ENCODE measurements at places on chromosomes 12 and 14. TPM values are rescaled to one million over a fixed set of nuclear protein-coding genes. Genes with fewer than 3 reads are reported as not detected.

ENDOU gene
- 0.49 TPM for total RNA-seq

GRIP1 gene
- not detected for total RNA-seq

HOXC4 gene
- total RNA-seq = not detected

RPS6KL1 gene
- total RNA-seq = 17.6 TPM

SLC5A8 gene
- total RNA-seq = not detected

PRH2 gene
- total RNA-seq = not detected

GPR135 gene
- total RNA-seq = 20.3 TPM

LRP1-AS gene
- total RNA-seq = not detected

MGST1 gene
- 51.1 TPM for total RNA-seq

GRCh38 chr12:67709367-67709954, 60.9 kb downstream of the DYRK2 start:
- no peak for DNase-seq

- DNase-seq = no peak
Measured at GRCh38 chr12:7642287-7642686, 23.4 kb downstream of the APOBEC1 start.

GRCh38 chr12:131458931-131459772, 251.7 kb upstream of the SFSWAP start:
- DNase-seq = no peak

DNA sequence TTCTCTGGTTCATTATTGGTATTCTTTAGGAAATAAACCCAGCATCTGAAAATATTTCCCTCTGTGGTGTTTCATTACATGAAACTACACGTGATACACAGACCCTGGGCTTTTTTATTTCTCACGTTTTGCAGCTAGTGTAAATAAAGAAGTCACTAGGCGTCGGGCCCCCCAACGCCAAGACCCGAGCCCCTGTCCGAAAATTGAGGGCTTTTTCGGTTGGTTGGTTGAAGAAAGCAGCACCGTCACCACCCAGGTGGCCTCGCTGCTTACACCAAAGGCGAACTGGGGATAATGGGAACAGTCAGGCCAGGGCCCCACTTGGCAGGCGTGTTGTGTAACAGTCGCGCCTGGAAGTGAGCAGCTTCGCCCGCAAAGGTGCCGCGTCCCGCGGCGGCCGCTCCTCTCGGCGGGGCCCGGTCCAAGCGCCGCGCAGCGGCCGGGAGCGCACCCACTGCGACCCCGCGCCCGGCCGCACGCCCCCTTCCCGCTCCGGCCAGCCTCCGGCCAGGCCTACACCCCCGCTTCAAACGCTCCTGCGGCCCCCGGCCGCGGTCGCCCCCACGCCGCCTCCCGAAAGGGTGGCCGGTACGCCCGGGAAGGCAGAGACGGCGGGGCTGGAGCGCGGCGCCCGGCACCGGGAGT, 1.2 kb downstream of the DUSP16 start:
- DNase-seq = peak; percentile 16

DNA sequence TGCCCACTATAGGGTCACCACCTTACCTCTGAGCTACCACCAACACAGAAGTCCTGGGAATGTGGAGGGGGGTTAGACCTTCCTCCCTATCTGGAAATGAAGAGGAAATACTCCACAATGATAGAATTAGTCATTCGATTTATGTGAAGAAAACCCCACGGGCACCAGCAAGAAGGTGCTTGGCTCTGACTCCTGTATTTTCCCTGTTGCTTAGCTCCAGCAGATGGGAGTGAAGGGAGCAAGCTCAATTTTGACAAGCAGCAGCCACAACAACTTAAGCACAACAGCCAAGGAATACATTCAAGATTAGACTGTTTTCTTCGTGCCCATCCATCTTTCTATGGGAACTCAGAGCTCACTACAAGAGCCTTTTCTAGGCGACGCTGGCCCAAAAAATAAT, 191.7 kb downstream of the SPTSSA start:
- no peak for DNase-seq

GRCh38 chr14:69573831-69574262, 824 bp downstream of the CCDC177 start:
- no peak for DNase-seq

- no peak for DNase-seq
Measured at GRCh38 chr14:62189698-62190097, 427.5 kb downstream of the SNAPC1 start.

DNA sequence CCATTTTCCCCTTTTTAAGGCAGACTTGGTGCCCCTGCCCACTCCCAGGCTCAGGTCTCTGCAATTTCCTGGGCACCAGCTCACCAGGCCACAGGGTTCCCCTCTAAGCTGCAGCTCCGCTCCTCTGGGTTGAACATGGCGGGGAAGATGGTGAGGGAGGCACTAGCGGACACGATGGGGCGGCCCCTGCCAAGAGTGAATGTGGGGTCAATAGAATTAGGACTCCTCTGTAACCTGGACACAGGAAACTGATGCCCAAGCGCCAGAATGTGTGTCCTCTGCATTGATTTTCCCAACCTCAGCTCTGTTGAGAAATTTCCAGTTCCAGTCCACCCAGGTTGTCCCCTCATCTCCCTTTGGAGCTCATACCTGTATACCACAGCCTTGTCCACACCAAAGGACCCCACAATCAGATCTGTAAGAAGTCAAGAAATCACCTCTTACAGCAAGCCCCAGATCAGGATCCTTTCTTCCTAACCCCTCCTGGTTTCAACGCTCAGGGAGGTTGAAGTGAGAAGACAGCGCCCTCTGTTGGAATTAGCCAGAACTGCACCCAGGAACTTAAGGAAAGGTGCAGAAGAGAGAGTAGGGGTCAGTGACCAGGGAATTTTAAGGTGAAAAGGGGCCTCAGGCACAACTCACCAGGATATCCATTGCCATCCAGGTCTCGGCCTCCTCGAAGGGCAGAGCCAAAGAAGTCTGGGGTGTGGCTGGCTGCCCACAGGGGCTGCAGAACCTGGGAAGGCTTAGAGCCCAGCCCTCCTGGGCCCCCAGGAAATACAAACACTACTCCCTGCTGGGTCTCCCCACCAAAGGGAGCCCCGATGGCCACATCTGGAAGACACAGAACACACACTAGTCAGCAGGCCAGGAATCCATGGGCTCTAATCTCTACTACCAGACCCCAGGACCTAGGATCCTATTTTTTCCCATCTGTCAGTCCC, 14.7 kb downstream of the ITGA5 start:
- no peak for DNase-seq

- no peak for DNase-seq
Measured at GRCh38 chr14:54423991-54424390, 17.2 kb downstream of the CNIH1 start.

DNA sequence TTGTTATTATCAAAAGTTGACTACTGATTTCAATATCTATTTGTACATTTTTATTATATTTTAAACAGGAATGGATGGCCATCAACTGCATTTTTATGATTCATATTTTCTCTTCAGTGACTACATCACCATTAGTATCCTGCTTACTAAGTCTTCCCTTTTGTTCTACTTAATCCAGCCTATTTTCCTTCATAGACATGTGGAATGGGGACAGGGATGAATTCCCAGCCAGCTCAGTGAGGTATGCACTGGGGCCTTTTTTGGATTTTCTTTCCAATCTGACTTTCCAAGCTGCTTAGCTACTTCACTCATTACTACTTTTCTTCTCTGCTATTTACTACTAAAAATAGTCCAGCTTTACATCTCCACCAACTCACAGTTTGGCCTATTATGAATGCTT, 38.4 kb downstream of the AKAP6 start:
- no peak for DNase-seq

DNA sequence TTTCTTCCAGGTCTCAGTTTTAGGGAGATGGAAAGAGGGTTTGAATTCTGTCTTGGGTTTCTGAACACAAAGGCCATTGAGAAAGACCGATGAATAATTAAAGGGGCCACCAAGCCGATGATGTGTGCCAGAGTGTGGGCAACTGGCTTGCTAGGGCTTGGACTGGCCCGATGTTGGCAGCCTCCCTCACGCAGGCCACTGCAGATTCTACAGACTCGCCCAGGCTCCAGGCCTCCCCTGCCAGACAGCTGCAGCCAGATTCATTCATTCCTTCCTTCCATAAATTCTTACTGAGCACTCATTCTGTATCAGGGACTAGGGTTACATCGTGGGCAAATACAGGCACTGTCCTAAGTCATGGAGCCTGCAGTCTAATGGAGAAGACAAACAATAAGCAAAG, 34.9 kb downstream of the ACTN1 start:
- no peak for DNase-seq

DNA sequence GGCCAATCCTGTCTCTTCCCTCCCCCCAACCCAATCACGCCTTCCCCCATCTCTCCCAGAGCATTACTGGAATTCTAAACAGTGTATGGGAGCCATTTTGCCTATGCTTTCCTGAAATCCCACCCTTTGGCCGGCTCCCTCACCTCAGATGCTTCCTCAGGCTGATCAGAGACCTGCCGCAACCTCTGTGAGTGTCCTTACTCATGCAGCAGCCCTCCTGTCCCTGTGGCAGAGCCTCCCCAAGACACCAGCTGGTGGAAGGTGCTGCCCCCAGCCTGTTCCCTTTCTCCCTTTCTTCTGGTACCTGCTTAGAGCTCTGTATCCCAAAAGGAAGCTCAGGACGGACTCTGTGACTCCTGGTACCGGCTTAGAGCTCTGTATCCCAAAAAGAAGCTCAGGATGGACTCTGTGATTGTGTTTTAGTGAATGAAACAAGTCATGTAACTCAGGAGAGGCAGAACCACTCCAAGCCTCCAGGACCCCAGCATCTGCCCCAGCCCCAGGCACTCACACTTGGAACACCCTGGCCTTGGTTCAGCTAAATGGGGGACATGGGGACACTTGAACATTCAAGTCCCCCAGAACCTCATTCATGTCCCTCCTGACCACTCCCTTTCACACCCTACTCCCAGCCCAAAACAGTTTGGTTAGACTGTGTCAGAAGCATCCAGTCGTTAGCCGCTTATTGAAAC, 29.3 kb upstream of the RIN3 start:
- DNase-seq = no peak

DNA sequence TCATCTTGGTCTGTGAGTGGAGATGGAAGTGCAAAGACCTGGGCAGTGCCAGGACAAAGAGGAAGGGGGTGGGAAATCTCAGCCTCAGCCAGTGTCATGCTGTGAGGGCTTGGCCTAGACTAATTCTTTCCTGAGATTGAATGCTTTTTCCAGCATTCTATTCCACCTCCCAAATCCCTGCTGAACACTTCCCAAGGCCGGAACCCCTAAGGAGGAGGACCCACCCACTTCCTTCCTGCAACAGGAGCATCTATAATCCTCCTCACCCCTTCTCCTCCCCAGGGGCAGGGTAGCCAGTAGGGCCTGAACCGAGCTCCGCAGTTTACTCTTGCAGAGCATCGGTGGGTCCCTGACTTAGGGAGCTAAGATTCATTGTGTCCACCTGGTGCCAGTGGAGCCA, 3.2 kb downstream of the PLEKHD1 start:
- no peak for DNase-seq

- no peak for DNase-seq
Measured at GRCh38 chr12:50081096-50081808, 3.9 kb upstream of the SMARCD1 start.

DNA sequence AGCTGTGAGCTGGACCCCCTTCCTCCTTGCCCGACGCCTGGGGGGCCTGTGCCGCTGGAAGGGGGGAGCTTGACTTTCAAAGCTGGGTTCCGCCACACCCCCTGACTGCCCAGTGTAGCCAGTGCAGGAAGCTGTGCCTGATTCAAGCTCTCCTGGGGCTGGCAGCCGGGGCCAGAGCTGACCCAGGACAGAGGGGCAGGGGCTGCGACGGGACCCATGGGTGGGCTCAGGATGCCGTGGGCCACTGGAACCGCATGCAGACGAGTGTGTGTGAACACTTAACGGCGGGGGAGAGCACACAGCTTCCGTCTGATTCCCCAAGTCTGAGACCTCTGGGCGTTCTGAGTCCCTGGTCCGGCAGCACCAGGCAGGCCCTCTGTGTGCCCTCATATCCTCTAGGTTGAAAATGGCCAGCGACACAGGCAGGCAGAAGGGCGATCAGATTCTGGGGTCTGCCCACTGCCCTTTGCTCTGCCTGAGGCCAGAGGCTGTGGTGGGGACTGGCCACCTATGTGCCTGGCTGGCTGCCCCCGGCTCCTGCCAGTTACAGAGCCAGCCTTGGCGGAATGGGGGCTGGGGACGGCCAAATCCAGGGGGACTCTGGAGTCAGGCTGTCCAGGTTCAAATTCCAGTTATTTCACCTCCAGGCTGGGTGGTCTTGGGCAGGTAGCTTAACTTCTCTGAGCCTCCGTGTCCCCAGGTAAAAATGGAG, 54.0 kb downstream of the CYP46A1 start:
- no peak for DNase-seq

DNA sequence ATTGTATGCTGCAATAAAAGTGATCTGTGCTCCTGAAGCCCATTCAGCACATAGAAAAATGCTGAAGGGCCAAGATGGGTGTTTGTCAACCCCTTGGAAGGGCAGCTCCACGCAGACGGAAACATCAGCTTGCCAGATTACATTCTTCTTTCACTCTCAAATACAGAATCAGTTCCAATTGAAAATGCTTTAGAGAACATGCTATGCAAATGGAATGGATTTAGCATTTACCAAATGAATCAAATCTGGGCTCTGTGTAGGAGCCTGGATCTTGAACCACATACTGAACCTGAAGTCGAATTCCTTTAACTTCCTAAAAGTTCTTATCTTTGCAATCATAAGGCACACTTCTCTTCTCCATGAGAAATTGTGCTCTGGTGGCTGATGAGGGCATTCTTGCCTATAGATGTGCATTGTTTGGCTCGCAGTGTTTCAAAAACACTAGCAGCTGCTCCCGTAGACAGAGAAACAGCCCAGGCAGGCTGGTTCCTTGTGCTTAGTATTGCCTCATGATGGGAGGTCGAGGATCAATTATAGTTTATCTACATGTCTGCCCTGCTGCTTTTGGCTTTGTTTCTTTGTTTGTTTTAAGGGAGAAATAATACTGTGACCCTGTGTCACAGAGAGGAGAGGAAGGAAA, 489.8 kb upstream of the FLRT2 start:
- DNase-seq = no peak

- no peak for DNase-seq
Measured at GRCh38 chr14:55516776-55517175, 63.2 kb upstream of the KTN1 start.

DNA sequence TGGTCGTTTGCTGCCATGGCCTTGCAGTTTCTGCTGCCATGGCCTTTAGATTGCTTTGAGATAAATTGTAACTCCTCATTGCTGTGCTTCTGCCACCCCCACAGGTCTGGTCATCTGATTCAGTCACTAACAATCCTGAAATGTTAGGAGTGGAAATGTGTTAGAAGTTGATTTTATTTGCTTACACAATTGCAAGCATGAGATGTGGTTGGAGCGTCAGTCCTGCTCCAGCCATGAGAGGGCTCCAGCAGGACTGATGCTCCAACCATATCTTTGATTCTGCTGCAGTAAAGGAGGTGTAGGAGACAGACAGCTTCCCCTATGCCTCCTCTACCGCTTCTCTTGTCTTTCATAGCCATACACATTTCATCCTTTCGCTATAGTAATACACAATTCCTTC, 226.8 kb upstream of the RGS6 start:
- DNase-seq = no peak

DNA sequence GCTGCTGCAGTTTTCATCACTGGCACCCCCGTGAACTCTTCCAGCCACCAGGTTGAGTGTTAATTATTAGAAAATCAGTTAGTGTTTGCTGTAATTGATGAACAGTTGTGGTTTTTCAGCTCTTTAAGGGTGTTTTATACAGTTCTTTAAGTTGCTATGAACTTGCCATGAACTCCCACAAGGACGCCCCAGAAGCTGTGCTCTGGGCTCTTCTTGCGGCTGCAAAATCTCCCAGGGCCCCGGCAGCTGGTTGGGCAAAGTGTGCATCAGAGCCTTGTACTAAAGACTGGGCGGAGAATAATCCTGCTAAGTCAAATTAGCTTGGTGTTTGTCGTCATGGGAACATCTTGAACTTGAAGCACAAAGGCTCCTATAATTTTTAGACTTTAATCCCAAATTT, 82.2 kb downstream of the EML1 start:
- DNase-seq = no peak
